OCI-LY7 (cell line): ENCODE measurements at places on chromosomes 4 and X. TPM values are rescaled to one million over a fixed set of nuclear protein-coding genes. Genes with fewer than 3 reads are reported as not detected.

The CD38 gene
- 176 and 214 TPM in 2 replicates for total RNA-seq

The NELFA gene
- 45.7 and 53.4 TPM in 2 replicates for total RNA-seq

The IGFBP7 gene
- total RNA-seq, result not detected in 2 replicates

The PDGFRA gene
- total RNA-seq, result not detected in 2 replicates

The BMP15 gene
- not detected in 2 replicates for total RNA-seq

DNA sequence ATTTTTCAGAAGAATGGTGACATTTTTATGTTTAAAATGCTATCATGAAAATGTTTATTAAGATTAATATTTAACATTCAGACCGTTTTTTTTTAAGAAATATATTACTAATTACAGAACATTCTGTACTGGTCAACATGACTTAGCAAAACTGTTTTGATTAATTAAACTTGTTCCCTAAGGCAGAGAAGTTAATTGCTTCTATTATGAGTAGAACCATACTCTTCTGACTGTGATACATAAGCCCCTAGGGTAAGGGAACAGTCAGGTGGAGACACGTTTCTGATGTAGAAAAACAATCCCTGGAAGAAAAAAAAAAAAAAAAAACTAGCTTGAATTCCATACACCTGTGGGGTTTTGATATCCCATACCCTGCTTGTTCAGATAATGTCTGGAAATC, 97.4 kb downstream of the GPM6A start:
- DNase-seq, result no peak

DNA sequence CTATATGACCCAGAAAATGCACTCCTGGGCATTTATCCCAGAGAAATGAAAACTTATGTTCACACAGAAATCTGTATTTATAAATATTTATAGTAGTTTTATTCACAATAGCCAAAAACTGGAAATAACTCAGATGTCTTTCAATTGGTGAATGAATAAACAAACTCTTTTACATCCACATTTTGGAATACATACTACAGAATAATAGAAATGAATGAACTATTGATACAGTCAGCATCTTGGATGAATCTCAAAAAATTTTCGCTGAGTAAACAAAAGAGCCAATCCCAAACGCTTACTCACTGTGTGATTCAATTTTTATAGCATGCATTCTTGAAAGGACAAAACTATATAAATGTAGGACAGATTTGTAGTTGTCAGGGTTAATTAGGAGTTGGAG, 75.1 kb upstream of the HTR2C start:
- no peak for DNase-seq

DNA sequence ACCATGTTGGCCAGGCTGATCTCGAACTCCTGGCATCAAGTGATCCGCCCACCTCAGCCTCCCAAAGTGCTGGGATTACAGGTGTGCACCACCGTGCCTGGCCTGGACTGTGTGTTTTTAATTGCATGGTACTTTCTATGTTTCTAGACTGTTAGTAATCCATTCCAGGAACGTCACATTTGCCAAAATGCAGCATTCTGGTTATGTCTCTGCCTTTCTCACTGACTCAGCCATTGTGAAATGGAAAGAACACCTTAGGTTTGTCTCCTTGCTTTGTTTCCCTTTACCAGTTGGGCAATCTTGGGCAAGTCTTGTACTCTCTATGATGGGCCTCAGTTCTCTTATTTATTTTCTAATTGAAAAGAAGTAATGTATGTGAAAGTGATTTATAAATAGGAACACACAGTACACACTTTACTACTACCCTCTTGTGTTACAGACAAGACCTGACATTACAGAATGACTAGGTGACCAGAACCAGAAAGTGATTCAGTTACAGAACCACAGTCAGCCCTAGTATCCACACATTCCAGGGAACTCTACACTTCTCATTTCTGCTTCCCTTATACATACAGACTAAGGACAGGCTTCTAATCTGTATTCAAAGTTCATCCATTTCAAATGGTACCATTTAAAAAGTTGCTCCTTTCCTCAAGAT, 187.1 kb downstream of the MGST2 start:
- DNase-seq, result no peak

GRCh38 chrX:52216541-52216940, 31.9 kb downstream of the MAGED4 start:
- DNase-seq, result no peak

DNA sequence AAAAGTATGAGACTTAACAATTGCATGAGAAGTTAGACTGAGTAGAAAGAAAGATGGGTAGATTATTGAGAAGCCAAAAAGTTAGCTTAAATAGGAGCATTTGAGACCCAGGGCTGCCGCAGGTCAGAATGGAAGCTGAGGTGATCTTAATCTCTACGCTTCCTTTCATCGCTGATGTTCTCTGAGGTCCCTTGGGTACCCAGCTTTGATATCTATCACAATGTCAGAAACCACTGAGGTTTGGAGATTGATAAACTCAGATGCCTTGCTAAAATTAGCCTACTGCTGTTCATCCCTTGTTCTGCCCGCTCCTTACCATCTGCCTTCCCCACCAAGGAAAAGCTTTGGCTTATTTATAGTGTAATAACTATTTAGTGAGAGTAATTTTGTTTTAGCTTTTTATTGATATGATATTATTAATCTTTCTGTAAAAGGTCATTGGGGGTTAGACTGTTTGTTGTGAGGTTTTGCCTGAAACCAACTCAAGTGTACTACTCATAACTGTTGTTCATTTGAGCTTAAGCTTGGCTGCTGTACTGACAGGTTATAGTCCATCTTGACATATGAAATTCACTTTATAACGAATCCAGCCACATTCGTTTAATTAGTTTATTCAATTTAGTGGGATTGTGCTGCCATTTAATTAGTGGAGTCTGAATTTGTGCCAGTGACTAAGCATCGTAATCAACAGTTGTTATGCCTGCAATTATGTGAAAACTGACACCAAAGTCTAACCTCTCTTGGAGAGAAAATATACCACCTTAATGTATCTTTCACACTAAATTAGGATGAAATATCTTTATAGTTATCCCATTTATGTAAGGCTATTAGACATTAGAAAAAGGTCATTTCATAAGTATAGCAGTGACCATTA, 15.1 kb downstream of the MCUB start:
- no peak for DNase-seq

DNA sequence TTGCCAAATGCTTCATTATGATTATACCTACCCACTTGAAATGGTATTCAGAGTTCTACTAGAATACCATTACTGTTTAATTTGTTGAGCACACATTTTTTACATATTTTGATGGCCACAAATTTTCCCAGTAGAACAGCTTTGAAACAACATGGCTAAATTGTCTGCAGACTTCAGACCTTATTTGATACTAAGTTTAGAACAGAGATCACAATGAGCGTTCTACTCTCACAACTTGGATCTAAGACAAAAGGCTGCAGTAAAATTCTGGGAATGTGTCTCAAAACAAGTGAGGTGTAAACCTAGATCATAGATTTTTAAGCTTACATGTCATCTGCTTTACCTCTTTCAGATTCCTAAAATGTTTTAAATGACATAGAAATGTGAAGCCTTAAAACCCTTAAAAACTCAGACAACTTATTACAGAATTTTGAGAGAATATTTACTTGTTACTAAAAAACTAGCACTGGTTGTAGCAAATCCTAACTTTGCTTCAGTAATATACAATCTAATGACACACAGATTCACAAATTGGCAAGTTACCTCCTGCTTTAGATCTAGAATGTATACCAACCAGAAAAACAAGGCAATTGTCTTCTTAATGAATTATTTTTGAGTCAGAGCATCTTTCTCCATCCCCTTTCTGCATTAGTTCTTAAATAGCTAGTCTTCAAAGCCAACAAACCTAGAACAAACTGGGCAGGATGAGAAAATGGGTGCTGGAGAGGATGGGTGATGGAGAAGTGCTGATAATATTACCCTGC, 243.3 kb downstream of the SLC7A11 start:
- DNase-seq, result no peak

- peak; percentile 85 for DNase-seq
Measured at GRCh38 chr4:13544606-13545393, 492 bp upstream of the NKX3-2 start.

GRCh38 chr4:175511861-175512260, 300.2 kb downstream of the GPM6A start:
- DNase-seq, result no peak

- no peak for DNase-seq
Measured at GRCh38 chr4:75243570-75243969, 270.6 kb downstream of the RCHY1 start.

DNA sequence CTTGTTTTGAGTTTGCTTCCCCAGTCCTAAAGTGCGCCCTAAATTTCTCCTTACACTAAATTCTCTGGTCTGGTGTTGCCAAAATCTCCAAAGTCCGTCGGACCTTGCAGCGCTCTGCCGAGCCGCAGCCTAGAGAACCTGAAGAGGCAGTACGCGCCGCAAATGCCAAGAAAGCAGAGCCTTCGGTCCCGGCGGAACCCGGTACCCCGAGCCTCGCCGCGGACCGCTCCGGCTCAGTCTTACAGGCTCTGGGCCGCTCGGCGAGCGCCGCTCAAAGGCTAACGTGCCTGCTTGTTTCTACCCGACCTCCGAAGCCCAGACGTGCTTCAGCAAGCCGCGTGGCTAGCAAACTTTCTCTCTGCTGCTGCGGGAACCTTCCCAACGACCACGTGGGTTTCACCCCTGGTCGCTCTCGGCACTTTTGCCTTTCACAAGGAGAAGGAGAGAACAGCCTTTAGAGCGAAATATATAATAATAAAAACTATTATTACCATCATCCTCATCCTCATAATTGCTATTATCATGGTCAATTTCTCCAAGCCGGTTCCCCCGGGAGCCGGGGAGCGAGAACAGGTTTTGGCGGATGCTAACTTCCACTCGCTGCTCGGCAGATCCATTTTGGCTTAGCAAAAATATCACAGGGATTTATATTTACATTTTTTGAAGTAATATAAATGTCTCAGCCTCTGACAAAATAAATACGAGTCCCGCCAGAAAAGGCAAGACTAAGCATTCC, 2.2 kb upstream of the HTR2C start:
- DNase-seq, result no peak

DNA sequence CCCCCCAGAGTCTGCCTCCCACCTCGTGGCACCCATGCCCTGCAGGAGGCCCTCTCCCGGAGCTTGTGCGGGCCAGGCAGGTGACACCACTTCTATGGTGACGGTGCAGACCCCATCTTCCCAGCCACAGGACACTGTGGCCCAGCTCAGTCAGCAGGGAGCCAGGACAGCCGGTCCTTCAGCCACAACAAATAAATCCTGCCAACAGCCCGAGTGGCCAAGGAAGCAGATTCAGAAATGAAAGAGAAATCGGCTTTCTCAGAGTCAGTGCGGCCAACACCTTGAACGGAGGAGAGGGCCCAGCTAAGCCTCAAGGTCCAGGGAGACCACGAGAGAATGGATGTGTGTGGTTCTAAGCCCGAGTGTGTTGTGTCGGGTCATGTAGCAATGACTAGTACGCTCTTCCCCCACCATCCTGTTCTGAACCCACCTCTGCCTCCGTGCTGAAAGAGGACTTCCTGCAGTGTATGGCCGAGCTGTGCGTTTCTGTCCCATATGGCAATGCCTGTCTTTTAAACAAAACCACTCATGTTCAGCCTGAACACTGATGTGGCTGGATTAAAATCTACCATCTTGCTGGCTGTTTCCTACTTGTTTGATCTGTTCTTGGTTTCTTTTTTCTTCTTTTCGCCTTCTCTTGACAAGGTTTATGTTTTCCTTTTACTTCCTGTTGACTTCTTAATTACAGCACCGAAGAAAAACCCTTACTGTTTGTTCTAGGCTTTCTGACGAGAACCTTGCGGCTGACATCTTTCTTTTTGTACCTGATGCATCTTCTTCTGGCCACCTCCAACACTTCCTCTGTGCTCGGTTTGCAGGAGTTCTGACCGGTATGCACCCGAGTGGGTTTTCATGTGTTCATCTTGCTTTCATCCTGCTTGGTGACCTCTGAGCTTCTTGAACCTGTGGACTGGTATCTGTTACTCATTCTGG, 53.1 kb downstream of the GAK start:
- DNase-seq, result no peak
